ENCODE measurements at places on chromosomes 2 and 18. TPM values are rescaled to one million over a fixed set of nuclear protein-coding genes. Genes with fewer than 3 reads are reported as not detected.

GRCh38 chr2:72995430-72996116 lies 75.9 kb downstream of the SFXN5 start:
- no peaks in the 10 kb centered on the region for H3K36me3 ChIP-seq
- no peak overlapping the region for H3K27ac ChIP-seq
- H3K4me3 ChIP-seq, result no peak overlapping the region
- H3K4me1 ChIP-seq, result peaks cover under 1% of the 10 kb centered on the region
- H3K27me3 ChIP-seq, result no peaks in the 10 kb centered on the region
- DNase-seq, result no peak

Gene MFSD6
- total RNA-seq, result 75.1 TPM

- H3K4me3 ChIP-seq, result no peak overlapping the region
- no peaks in the 10 kb centered on the region for H3K27me3 ChIP-seq
- H3K36me3 ChIP-seq, result peaks cover 3% of the 10 kb centered on the region
- no peak overlapping the region for H3K27ac ChIP-seq
These were observed 34.3 kb downstream of the GIGYF2 start for GRCh38 chr2:232731470-232731869.

DNA sequence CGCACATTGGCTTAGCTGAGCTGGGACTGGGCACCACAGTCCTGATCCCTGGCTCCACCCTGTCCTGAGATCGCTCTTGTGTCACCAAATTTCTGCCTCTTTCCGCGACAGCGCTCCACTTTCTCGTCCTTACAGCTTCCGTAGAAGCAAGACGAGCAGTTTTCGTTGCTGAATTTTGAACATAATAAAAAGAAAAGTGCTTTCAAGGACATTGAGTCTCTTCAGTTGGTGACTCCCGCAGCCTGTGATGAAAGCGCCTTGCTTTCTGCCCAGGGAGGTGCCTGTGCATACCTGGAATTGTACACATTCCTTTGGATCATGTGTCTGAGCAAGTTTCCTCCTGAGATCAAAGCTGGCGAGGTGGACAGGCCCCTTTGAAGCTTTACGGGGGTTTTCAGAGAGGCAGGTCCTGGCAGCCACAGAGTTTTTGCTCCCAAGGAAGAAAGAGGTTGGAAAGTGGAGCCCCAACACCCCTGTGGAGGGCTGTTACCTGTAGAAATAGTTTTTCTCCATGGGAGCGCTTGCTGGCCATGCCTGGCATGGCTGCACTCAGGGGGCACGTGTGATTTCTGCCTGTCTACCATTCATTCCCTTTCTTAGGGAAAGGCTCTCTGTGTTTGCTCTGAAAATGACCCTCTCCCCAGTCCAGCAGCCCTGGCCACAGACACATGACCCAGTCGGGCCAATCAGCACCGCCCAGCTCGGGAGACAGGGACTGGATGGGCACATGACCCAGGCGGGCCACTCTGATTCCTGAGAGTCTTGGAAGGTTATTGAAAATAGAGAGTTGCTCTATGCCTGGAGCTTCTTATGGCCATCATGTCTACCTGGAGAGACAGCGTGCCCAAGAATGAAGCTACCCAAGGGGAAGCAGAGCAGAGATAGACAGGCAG lies 115.6 kb upstream of the OTOS start:
- no peak for DNase-seq
- no peaks in the 10 kb centered on the region for H3K36me3 ChIP-seq
- H3K4me3 ChIP-seq, result no peak overlapping the region
- no peak overlapping the region for H3K27ac ChIP-seq
- no peaks in the 10 kb centered on the region for H3K27me3 ChIP-seq

- no peak overlapping the region for H3K4me3 ChIP-seq
- H3K36me3 ChIP-seq, result no peaks in the 10 kb centered on the region
- H3K27me3 ChIP-seq, result no peaks in the 10 kb centered on the region
- DNase-seq, result no peak
These were observed 178.4 kb downstream of the KCNE4 start for GRCh38 chr2:223230352-223230751.

- H3K4me1 ChIP-seq, result no peaks in the 10 kb centered on the region
- no peak overlapping the region for H3K4me3 ChIP-seq
- no peak overlapping the region for H3K27ac ChIP-seq
- no peaks in the 10 kb centered on the region for H3K27me3 ChIP-seq
- no peaks in the 10 kb centered on the region for H3K36me3 ChIP-seq
These were observed 232.3 kb downstream of the DYM start for GRCh38 chr18:49228187-49228586.

All from thoracic aorta (tissue), 2 donors.